Activated naive CD8-positive, alpha-beta T cell treated with anti-CD3 and anti-CD28 coated beads for 36 hours (primary cell): ENCODE measurements at places on chromosomes 3 and 15. TPM values are rescaled to one million over a fixed set of nuclear protein-coding genes. Genes with fewer than 3 reads are reported as not detected.

GRCh38 chr3:197417441-197417840 lies 119.0 kb upstream of the DLG1 start:
- DNase-seq, result no peak

DNA sequence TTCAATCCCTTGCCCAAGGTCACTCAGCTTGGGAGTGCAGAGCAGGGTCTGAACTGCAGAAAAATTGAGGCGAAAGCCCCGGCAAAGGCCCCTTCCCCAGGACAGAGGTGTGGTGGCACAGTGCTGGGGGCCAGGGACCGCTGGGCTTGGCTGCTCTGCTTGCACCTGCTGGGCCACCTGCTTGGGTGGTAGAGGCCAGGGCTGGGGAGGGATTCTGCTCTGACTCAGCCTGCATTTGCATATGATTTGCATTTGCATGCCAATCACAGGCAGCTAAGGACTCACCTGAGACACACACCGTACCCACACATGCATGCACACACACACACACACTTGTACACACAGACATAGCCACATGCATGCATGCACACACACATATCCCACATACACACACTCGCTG lies 9.9 kb downstream of the GRM2 start:
- no peak for DNase-seq

DNA sequence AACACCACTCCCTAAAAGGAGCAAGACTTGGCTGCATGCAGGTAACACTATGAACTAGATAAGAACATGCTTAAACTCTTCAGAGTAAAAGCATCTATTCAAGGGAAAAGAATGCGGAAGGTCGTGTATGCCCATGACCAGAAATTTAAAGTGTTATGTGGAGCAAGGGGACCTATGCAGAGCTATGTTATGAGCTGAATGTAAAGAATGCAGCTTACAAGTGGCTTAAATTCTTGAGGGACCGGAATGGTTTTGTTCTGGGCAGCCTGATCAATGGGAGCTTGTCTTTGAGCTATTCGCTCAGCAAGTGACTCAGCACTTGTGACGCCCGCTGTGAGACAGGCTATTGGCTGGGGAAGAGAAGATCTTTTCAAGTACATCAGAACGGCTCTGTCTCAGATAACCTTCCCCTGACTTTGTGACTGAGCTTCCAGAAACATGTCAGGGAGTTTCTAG lies 367.5 kb upstream of the THBS1 start:
- no peak for DNase-seq

- no peak for DNase-seq
These were observed 30.1 kb downstream of the POLR2M start for GRCh38 chr15:57736591-57736990.

The CLEC3B gene
- total RNA-seq, result not detected

The TUSC7 gene
- not detected for total RNA-seq
